Activated naive CD8-positive, alpha-beta T cell treated with anti-CD3 and anti-CD28 coated beads, Interleukin-2, amount 10 ng/mL, durations not matched to agents 7 days and 5 days (primary cell): ENCODE measurements at places on chromosomes 4 and X. TPM values are rescaled to one million over a fixed set of nuclear protein-coding genes. Genes with fewer than 3 reads are reported as not detected.

PAGE2B gene
- total RNA-seq = 0.77 TPM

TACR3 gene
- total RNA-seq = not detected

DNA sequence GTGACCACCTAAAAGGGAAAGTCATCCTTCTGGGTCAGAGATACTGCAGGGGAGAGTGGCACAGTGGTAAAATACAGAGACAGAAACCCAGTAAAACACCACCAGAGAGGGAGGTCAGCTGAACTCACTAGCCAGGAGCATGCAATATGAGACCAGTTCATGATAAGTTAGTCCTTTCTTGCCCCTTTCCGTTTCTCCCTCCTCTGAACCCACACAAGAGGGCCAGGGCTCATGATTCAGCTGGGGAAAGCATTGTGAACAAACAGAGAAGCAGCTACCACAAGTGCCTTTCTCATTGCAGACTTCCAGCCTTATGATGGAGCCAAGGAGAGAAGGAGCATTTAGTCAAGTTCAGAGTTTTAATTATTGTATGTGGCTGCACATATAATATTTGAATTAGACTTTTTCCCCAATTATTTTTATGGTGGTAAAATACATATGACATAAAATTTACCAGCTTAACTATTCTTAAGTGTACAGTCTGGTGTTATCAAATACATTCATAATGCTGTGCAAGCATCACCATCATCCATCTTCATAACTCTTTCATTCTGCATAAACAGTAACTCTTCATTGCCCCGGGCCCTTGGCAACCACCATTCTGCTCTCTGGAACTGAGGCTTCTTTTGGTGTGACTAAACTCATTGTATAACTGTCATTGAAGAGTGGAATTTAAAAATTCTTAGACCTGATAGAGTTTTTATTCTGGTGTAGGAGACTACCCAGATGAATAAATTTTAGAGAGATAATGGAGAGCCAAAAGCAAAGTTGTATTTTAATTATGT lies 114.6 kb downstream of the DDIT4L start:
- DNase-seq = no peak

CLDN2 gene
- not detected for total RNA-seq

GRID2 gene
- not detected for total RNA-seq

DNA sequence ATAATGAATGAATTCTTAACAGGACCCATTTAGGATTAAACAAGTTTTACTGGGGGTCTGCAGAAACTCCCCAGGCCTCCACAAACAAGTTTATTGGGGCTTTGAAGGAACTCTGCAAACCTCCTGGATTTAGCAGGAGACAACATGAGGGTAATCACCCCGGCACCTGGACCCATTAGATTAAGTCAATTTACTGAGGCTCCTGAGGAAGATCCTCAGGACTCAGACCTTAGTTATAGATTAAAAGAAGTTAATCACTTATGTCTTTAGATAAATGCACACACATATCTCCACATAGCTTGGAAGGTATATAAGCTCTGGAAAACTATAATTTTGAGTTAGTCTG lies 29.4 kb downstream of the XG start:
- no peak for DNase-seq

GRCh38 chr4:140374130-140374477 lies 658 bp downstream of the SCOC start:
- DNase-seq = no peak

CENPE gene
- 51.4 TPM for total RNA-seq

GRCh38 chrX:139882299-139882698 lies 50.6 kb downstream of the ATP11C start:
- no peak for DNase-seq

DNA sequence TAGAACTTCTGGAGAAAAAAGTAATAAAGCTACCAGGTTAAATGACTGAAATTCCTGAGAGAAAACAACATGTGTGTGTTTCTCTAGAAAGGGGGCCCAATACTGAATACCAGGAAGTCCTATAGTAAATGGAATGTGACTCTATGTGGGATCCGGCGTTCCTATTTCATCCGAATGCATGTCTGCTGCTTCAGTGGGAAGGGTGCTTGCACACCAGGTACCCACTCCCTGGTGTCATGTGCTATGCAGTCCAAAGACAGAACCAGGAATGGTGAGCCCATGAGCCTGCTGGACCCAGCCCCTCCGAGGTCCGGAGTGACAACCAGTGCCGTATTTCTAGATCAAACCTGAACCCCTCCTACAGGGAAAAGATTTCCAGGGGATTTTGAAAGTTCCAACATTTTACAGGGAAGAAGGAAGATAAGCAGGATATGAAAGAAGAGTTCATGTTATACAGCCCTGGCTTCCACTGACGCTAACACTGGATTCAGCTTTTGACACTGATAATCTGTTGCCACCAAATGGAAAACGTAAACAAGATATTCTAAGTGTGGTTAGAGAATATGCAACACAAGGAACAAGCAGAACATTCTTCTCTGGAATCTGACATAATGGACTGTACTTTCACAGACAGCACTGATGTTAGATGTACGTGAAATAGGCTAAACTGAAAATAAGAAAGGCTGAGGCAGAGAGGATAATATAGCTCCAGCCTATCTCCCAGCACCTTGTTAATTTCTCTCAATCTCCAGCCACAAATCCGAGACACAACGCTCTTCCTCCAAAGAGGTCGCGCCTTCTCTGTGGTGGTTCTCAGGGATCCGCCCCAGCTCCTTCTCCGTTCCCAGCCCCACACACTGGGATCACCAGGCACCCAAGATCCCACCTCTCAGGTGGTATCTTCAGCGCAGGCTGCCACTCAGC lies 725 bp upstream of the CXCL1 start:
- DNase-seq = no peak

DNA sequence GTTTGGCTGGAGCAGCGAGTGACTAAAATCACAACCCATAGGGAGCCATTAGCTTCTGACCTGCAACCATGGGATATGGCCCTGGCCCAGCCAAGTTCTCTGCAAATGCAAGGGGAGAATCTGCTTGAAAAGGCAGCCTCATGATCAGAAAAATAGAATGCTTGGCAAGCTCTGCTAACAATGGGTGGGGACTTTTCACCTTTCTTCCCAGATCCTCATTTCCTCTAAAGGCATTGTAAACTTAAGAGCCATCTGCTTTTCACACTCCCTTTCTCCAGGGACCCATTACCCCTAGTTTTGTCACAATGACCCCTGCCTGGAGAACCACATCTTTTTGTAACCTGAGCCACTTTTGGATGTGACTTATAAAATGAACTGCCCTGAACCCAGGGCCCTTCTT lies 104.3 kb downstream of the PARM1 start:
- DNase-seq = no peak

- DNase-seq = no peak
These were observed 286.9 kb downstream of the ZNF674 start for GRCh38 chrX:46258356-46258755.

CENPVL1 gene
- total RNA-seq = not detected

DNA sequence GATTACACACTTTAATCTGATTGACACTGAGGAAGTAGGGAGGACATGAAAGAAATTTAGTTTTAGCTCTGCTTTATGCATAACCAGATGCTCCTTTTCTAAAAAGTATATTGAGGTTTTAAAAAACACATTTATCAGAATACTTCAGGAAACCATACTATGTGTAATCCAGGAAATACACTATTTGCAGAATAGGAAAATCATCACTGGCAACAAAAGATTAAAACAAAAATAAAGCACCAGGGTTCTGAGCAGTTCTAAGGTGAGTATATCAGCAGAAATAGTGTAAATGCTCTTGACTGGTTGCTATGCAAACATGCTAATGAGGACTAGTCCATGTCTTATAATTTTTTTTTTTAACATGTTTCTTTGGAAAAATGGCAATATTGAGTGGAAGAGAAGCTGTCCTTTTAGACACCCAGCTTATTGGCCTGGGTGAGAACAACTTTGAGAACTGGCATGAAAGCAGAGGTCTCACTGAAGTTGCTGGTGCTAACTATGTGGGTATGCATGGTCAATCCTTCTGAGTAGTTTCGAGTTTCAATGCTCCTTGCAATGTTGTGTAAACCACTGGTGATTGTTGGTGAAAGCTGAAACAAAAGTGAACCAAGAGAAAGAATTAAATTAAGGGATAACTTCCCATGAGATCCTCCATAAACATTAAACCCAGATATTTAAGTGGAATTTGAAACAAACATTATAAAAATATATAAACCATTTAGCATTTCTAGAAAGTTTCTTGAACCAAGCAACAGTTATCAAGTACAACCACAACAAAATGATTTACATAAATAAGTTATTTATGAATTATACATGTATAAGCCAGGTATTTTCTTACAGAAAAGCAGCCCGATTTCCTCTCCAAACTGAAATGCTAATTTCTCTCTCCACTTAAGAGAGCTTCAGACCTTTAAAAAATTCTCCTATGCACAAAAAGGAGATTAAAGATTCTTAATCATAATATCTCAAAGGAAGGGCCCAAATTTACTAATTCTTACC lies 20.4 kb upstream of the SCD5 start:
- no peak for DNase-seq

- no peak for DNase-seq
These were observed 1523.7 kb downstream of the ARAP2 start for GRCh38 chr4:34720571-34720970.

DNA sequence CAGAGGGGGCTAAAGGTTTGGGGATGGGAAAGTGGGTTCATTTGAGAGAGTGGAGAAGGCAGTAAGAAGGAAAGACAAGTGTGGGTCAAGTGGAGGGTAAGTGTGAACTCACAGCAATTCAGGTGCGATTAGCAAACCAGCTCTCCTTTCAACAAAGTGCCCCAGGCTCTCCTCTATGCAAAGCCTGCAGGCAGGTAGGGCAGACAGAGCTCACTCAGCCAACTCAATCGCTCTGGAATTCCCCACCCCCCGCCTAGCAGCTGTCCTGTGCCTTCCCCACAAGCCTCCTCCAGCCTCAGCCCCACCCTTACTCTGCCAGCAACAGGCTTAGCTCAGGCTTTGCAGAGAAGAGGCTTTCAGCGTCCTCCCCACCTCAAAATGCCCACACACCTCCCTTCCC lies 14.8 kb upstream of the MAMLD1 start:
- no peak for DNase-seq

- no peak for DNase-seq
These were observed 221.5 kb upstream of the SFRP2 start for GRCh38 chr4:154010371-154010770.

DNA sequence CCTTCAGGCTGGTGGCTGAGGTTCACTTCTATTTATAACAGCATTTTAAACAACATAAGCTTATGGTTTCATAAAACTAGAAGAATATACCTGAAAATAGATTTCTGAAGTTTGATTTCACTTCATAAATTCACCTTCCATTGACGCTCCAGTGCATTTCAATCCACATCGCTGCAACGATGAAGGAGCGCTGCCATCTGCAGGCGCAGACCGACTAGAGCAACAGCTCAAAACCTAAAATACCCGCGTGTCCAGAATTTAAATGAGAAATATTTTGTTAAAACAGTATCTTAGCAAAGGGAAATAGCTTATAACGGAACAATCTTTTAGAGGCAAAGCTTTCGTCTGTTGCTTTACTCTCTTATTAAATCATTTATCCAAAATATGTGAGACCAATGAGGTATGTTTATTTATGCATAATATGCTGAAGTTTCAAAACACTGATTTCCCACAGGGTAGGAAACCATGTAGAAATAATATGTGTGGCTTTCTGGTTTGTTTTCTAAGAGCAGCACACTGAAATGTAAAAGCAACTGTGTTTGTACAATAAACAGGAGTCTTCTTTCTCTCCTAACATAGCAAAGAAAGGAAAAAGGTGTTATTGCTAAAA lies 816.4 kb upstream of the FRG1 start:
- no peak for DNase-seq

- DNase-seq = no peak
These were observed 434.7 kb downstream of the GRIA2 start for GRCh38 chr4:157655096-157655809.

GRCh38 chr4:75973766-75974165 lies 17.0 kb downstream of the SDAD1 start:
- DNase-seq = no peak

TACC3 gene
- total RNA-seq = 235 TPM

MAP7D3 gene
- total RNA-seq = 11.9 TPM

DNA sequence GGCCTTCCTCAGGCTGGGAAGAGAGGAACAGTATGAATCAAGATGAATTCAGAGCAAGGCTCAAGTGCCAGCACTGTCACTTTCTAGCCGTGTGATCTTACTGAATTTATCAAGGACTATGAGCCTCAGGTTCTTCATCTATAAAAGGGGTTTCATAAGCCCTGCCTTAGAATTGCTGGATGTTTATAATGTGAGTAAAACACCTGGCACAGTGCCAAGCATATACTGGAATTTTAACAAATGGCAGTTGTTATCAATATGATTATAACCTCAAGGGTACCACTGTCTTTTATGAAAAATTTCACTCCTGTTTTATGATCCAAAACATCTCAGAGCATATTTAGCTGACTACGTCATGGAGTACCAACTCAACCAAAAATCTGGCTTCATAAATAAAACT lies 4.0 kb downstream of the MAGEC2 start:
- DNase-seq = no peak

- DNase-seq = no peak
These were observed 2.9 kb downstream of the ANTXR2 start for GRCh38 chr4:80069837-80070731.

- no peak for DNase-seq
These were observed 127.6 kb upstream of the HCCS start for GRCh38 chrX:10983526-10983925.

SLC9B1 gene
- 2.2 TPM for total RNA-seq

UXT gene
- 152 TPM for total RNA-seq

UGT2B10 gene
- total RNA-seq = not detected

- no peak for DNase-seq
These were observed 4.5 kb downstream of the CHRDL1 start for GRCh38 chrX:110791071-110791470.

- DNase-seq = no peak
These were observed 4.7 kb downstream of the TLR8 start for GRCh38 chrX:12911122-12911470.

SMS gene
- total RNA-seq = 67.4 TPM

- no peak for DNase-seq
These were observed 2277.7 kb upstream of the AGA start for GRCh38 chr4:179719766-179720450.

UGT2B11 gene
- total RNA-seq = not detected

DNA sequence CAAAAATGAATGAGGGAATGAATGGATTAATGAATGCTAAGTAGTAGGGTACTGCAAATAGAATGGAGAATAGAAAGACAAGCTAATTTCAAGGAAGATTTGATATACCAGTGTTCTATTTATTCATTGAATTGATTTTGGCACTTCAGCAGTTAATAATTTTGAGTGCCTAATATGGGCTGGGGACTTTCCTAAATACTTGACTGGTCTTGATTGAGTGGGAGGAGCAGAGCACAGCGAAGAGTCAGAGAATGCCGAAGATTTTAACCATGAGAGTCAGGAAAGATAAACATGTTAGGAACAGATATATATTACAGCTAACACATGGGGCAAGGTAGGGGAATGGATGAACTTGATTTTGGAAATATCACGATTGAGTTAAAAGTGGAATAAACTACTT lies 10.6 kb downstream of the IL15 start:
- no peak for DNase-seq

DNA sequence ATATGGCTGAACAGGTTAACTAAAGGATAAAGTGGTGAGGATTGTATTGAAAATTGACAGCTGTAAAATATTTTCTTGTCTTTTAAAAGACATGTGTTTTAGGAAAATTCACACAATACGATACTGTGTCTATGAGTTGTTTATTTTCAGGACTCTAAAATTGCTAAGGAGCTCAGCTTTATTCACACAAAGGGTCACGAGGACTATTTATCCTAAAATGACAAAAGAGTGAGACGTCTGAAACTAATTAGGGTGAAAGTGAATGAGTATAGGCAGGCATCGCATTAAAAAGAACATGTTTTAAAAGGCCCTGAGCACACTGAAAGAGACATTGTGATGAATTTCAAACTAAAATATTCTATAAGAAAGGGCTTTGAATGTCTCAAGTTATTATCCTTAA lies 304.7 kb downstream of the SH2D1A start:
- DNase-seq = no peak

SPANXA1 gene
- total RNA-seq = not detected

MAGEB6 gene
- not detected for total RNA-seq
